ENCODE measurements at places on chromosomes 13 and 19.
A peak's percentile ranks its signal among the peaks of the same experiment; 100 is the strongest.

DNA sequence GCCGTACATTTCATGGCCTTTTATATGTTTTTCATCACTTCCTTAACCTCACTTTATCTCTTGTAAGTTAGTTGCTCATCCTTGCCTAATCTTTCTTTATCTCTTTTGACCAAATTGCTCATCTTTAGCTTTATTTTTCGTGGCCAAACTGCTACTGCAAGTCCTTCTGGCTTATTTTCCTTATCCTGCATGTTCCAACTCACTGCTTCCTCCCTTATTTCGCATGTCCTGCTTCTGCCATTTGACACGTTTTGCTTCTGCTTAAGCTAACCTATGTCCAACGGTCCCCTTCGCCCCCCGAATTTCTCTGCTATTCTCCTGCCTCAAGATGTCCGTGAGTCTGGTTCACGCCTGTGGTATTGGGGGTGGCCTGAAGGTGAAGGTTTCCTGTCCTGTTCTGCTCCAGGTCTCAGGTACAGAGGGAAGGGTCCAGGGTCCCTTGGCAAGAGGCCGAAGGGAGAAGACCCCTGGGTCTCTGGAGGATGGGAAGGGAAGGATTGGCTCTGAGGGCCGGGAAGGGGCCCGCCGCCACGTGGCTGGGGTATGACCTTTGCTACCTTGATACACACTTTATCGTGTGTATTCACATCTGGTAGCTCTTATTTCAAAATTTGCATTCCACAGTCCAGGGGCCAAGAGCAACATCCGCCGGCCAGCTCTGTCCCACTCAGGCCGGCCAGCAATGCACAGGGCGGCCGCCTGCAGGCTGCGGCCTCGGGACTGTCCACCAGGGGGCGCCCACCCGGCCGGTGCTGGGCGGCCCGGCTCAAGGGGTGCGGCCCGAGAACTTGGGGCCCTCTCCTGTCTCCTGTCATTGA, 2.9 kb upstream of the C19orf85 start:
- peak; percentile 85 for DNase-seq

DNA sequence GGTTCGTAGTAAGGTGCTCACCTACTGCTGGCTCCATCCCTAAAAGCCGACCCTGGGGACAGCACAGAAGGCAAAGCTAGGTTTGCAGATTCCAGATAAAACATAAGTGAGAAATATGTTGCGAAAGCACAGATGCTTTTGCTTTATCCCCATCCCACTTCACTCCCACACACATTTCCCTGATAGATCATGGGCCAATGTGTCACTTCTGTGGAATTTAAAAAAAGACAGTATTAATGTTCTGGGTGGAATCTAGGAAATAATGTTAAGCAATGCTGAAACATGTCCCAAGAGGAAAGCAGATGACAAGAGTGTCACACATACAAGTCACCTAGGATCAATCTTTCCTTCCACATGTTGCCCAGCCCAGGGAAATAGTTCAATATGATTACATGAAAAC, 661.0 kb upstream of the MIR17HG start:
- DNase-seq: peak; percentile 45

DNA sequence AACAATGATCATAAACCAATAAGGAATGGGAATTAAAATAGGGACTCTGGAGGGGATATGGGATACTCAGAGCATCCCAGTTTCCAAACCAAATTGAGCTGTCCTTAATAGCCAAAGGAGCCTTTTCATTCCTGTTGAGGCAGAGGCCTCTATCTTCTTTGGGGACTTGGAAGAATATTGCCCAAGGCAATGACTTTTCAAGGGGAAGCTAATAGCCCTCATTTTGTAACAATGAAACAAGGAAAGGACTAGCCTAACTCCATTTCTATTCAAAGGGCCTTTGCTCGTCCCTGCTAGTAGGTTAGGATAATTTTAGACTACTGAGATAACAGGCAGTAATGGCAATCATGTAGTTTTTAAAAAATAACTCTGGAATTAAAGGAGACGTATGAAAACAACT, 789.8 kb upstream of the SLITRK5 start:
- no peak for DNase-seq

- DNase-seq: no peak
Observed at GRCh38 chr19:48750771-48751504, 1.5 kb downstream of the FUT1 start.

GRCh38 chr13:27792393-27793218, at the start of gene GSX1:
GSX1 (plus strand) TSS chr13:27792483; CDS start chr13:27792691, 208 bp downstream.
- peak; percentile 51 for DNase-seq

DNA sequence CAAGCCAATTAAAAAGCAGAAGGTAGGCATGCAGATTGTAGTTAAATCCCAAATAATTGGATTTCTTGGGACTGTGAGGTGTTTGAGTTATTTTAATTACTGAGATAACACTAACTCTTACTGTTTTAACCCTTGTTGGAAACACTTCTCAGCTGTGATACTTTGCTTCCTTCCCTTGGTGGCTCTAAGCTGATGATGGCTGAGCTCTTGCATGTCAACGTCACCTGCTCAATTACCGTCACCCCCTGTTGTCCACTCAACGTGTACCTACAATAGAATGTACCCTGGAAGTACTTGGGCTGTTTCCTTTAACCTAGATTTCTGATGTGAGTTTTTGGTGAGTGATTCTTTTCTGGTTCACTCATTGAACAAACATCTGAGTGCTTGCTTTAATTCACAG, 303.4 kb downstream of the SLC7A1 start:
- no peak for DNase-seq

DNA sequence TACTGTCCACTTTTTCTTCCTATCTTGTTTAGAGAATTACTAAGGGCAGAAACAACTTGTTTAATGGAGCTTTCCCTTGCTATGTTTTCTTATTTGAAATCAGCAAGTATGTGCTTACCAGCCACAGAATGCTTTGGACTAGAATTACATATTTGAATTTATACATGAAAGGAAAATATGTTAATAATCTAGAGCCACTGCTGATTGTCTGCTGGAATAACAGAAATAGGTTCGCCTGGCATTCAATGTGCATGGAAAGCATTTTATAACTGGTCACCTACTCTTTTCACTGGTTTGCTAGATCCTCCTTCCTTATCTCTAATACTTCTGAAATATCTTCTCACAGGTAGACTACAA, 8.0 kb downstream of the EFNB2 start:
- DNase-seq: no peak

GRCh38 chr19:8705742-8706141, 7.1 kb upstream of the ACTL9 start:
- no peak for DNase-seq

DNA sequence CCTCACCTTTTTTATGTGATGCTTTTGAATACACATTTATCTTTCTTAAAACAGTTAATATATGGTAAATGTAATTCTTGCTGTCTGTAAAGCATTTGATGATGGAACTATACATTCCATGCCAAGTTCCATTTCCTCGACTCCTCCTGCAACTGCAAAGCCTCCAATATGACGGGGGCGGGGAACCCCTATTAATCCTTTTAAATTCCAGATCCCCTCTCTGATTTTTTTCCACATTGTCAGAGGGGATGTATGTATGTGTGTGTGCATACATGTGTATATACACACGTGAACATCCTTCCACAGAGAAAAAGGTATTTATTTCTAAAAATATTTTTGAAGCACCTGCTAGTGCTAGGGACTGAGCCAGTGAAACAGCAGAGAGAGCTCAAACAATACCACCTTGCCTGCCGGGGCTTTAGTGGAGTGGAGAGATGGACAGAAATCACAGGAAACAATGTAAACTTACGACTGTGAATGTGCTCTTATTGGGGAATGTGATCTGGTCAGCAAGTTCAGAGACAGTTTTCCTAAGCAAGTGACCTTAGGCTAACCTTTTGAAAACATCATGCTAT, 25.3 kb upstream of the MAB21L1 start:
- DNase-seq: no peak

DNA sequence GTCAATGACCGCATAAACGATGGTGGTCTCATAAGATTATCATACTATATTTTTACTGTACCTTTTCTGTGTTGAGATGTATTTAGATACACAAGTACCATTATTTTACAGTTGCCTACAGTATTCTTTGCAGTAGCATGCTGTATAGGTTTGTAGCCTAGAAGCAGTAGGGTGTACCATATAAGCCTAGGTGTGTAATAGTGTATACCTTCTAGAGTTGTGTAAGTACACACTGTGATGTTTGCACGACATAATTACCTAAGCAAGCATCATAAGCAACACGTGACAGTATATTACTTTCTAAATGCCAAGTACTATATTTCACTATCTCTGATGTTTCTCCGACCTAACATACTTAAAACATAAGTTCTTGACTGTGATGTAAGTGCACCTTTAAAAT, 2.7 kb downstream of the LPAR6 start:
- DNase-seq: no peak
